Stimulated activated naive CD4-positive, alpha-beta T cell treated with Interleukin-2 at 50 U/mL for 16 hours (primary cell): ENCODE measurements at places on chromosomes 6 and 20.

DNA sequence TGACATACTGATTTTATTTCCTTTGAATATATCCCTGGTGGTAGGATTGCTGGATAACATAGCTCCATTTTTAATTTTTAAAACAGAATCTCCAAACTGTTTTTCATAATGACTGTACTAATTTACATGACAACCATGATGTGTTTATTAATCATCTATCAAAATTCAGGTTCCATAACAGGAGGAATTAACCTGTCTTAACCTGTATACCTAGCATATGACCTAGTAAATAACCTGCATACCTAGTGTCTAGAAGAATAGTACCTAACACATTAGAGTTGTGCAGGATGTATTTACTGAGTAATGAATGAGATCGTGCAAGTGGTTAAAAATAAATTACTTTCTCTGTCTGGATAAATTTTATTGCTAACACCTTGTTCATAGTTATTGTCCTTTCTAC is 45.8 kb upstream of the ARHGAP18 start:
- no peak for DNase-seq

DNA sequence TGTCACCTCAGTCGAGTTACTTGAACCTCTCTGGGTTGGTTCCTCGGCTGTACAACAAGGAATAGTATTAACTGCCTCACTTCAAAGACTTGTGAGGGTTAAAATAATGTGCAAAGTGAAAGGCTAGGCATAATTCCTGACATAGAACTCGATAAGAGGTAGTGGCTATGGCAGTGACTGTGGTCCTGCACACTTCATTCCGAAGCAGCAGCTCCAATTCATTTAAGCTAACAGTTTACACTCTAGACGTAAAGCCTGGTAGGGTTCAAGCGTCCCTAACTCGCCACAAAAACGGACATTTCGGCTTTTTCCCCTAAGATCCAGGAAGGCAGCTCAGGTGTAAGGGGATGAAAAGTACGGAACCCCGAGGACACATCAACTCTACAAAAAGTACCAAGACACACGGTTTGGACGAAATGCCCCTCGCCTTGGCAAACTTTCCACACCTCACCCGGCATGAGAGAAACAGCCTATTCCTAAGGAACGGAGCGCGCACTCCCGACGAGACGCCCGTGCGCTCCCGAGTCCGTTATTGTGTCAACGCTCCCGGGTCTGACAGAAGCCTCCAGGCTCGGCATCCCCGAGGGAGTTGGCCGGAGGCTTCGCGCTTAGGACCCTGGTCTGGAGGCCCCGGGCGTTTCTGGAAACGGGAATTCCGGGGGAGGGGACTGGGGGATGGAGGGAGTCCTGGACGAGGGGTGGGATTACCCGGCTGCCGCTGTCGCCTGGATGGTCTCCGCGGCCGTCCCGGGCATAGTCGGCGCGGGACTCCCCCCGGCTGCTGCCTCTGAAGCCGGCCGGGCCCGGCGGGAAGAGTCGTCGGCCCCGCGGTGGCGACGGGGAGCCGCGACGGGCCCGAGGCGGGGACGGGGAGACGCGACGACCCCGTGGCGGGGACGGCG is 937 bp downstream of the ZNF318 start:
- no peak for DNase-seq

DNA sequence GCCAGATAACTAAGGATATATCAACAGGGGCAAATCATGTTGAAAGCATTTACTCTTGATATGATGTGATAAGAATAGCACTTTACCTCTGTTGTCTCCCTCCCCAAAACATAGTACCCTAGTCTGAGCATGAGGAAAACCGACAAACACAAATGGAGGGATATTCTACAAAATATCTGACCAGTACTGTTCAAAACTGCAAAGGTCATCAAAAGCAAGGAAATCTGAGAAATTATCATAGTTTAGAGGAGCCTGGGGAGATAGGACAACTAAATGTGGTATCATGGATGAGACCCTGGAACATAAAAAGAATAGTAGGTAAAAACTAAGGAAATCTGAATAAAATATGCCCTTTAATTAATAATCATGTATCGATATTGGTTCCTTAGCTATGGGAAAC is 483.3 kb upstream of the RNF217 start:
- no peak for DNase-seq

DNA sequence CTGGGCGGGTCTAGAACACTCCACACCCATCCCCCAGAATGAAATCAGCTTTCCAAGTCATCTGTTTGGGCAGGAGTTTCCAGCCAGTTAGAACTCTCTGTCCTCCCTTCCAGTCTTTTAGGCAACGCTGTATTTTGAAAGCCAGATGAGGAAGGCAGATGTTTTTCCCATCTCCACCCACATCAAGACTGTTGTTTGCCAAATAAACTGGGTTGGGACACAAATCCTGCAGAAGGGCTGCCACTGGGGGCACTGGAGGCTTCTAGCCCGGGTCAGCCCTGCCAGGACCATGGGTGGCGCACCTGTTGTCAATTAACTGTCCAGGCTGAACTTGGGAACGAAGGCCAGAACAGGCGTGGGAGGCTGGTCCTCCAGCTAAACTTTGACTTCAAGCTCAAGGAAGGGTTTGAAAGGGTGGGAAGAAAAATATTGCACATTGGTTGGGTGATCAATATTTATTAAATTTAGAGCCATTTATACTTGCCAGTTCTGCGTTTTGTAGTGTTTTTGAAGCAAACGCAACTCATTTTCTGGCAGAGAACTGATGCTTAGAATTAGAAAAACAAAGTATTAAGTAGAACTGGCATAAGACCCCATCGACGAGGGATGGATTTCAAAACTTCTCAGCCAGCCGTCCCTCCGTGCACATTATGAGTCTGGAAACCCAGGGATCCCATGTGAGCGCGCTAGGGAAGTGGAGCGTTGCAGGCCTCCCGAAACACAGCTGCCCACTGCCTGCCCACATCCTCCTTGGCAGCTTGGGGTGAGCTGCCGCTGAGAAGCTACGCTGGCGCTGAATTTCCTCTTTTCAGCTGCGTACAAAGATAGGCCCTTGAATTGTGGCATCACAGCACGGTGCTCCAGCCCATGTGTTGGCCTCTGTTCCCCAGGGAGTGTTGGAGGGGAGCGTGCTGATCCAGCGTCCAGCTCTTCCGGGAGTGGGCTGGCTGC is 297.4 kb downstream of the QKI start:
- DNase-seq: no peak

- no peak for DNase-seq
Observed at GRCh38 chr6:110537208-110538123, 61.1 kb upstream of the SLC22A16 start.
